M059J (cell line): ENCODE measurements at places on chromosomes 1 and 21.

DNA sequence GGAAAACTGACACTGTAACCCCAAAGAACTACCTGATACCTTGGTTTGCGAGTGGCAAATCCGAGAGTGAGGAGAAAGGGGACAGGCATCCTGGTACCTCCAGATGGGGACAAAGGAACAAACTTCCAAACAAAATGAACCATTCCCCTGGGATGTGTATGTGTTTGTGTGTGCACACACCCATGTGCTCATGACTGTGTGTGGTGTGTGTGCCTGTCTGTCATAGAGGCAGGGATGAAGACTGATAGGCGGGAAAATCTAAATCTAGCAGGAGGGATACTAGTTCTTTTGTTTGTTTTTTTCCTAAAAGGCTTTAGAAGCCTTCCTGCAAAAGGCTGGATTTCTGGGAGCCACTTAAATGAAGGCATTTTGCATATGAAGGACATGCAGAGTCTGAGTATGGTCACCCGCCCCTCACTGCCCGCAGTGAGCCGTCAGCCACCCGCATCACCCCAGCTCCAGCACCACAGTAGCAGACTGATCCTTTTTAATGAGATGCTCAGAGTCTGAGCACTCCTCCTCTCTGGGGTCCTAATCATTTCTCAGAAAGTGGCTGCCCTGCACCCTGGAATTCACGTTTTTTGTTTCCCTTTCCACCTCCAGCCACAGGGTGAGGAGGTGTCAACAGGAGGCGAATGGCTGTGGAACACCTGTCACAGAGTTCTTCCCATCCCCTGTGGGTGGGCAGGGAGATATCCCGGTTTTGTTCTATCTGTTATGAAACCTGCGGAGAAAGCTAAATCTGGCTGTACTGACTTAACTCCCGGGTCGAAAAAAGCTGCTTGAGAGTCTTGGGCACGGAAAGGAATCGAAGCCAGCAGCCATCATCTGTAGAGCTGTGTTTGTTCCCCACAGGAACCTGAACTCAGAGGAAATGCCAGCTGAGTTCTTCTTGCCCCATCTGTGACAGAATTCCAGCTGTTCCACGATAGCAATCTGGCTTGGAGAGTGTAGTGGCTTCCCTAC, 34.9 kb downstream of the UTP25 start:
- no peak for DNase-seq

GRCh38 chr1:50197216-50197615, 88.5 kb downstream of the ELAVL4 start:
- DNase-seq: no peak

DNA sequence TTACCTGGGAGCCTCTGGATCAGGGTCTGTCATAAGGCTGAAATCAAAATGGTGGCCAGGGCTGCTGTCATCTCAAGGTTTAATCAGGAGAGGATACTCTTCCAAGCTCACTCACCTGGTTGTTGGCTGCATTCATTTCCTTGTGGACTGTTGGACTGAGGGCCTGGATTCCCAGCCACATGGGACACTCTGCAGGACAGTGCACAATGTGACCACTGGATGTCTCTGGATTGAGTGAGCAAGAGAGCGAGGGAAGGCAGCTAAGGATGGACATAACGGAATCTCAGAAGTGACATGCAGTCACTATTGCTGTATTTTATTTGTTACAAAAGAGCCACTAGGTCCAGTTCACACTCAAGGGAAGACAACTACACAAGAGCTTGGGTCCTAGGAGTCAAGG, 229.1 kb downstream of the S1PR1 start:
- DNase-seq: no peak

GRCh38 chr1:182625719-182626504, 21.7 kb upstream of the RGS16 start:
- no peak for DNase-seq

GRCh38 chr1:55555956-55556725, 341.0 kb upstream of the USP24 start:
- DNase-seq: no peak

DNA sequence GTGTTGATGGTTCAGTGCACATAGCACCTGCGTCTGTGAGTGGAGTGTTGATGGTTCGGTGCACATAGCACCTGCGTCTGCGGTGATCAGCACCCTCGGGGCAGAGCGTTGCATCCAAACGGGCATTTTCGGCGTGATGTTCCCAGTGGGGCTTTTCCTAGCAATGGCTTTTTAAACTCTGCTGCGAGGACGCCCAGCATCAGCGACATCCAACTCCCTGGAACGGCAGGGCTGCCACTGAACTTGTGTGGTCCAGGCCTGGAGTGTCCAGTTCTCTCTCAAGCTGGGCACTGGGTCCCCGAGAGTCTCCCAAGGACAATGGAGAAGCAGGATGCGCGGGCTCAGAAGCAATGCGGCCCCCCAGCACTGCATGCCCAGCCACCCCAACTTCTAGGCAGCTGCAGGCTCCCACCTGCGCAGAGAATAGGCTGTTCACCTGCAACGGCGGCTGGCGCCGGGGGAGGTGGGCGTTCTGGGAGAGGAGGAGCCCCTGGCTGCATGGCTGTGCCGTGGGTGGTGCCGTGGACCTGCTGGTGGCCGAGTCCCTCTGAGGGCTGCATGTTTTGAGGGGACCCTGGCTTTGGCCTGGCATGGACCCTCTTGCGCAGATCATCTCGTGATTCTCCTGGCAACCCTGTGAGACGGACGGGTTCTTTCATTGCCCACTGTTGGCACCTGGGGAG, 10.1 kb upstream of the C1orf174 start:
- DNase-seq: no peak

GRCh38 chr21:44349416-44349846, 4.0 kb upstream of the TRPM2 start:
- DNase-seq: no peak

- DNase-seq: peak; percentile 32
Observed at GRCh38 chr1:173914366-173914871, 2.7 kb downstream of the SERPINC1 start.

- peak; percentile 74 for DNase-seq
Observed at GRCh38 chr1:222390181-222390580, 157.7 kb downstream of the HHIPL2 start.

GRCh38 chr1:37085393-37085792, 51.1 kb upstream of the GRIK3 start:
- DNase-seq: no peak

- DNase-seq: no peak
Observed at GRCh38 chr1:30130099-30130498, 593.3 kb downstream of the MATN1 start.

DNA sequence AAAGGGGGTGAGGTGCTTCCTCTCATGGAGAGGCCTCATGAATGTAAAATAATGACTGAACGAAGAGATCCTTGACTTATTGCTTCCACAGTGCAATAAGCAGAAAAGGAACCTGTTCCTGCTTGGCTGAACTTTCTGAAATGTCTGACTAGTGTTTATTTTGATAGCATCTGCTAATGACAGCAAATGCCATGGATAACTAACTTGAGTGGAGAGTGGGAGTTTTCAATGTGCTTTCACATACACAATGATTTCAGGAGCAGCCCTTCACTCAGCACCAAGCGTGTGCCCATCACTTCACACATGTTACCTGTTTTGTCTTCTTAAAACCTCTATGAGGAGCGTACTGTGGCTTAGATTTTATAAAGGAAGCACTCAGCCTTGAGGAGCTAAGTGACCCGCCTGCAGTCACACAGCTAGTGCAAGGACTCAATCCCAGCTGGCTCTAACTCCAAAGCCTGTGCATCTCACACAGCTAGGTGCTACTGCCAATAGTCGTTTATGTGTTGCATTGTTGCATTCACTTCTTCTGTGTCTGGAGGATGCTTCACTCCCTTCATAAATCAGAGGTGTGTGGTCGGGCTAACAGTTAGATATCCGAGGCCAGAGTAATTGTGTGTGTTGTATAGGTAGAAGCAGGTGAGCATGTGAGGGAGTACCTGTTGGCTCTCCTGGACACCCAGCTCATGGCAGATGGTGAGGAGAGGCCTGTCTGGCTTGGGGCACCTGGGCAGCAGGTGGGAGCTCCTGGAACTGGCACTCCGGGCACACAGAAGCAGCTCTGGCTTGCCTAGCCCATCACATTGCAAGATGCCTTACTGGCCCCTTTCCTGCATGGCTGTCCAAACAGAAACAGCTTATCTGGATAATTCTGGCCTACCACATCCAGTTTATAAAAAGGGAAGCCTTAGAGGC, 12.8 kb downstream of the CASQ2 start:
- no peak for DNase-seq

GRCh38 chr1:67951014-67951413, 99.4 kb downstream of the DIRAS3 start:
- DNase-seq: no peak

GRCh38 chr1:229454056-229454455, 20.2 kb upstream of the ACTA1 start:
- no peak for DNase-seq

DNA sequence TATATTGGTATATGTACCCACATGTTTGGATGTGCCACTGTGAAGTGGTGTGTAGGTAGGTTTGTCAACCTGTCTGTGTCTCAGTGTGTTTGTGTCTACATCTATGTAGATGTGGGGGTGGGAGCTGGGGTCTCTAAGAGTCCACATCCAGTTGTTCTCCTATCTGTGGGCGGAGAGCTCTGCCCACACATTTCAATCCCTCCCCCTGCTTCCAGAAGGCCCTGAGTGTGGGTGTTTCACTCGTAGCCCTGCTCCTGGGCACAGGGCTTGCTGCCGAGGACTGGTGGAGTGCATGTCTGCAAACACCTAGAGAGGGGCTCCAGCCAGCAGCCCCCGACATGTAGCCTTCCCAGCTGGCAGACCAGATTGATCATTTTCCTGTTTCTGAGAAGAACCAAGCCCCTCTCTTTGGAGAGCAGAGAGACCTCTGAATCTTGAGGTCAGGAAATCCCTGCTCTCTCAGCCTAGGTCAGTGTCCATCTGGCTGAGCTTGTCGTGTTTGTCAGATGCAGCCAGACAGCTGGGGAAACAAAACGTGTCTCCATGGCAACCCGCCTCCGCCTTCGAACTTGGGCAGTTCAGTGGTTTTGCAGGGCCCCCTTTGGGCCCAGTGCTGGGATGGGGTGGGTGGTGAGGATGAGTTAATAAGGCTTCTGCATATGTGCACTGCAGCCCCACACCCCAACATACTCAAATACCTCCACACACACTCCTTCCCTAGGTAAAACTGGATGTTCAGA, 31.2 kb upstream of the SYNC start:
- no peak for DNase-seq

GRCh38 chr1:109488201-109488600, 4.5 kb downstream of the ATXN7L2 start:
- no peak for DNase-seq

DNA sequence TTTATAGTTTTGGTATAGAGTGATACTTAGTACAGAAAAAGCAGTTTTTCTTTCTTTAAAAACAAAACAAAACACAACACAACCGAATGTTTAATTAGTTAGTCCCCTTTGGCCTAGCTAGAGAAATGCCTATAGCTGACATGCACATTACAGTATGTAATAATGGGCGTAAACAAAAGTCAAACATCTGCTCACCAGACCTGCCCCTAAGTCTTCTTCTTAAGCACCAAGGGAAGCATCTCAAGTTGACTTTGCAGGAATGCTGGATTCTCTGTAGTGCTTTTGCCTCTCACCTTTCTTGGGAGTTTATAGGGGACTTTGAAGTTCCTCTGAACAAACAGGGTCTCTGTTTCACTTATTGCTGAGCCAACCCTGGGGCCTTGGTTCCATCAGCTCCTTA, 143.7 kb downstream of the TM2D1 start:
- no peak for DNase-seq
